ENCODE measurements at places on chromosomes 4 and X. TPM values are rescaled to one million over a fixed set of nuclear protein-coding genes. Genes with fewer than 3 reads are reported as not detected.

Gene VCX
- total RNA-seq, result not detected

Gene AFP
- not detected for total RNA-seq

Gene FGF13
- 3.2 TPM for total RNA-seq

Gene RAB33A
- total RNA-seq, result 0.98 TPM

Gene NEK1
- total RNA-seq, result 14.7 TPM

Gene FATE1
- total RNA-seq, result not detected
